ENCODE measurements at places on chromosomes 11 and 22. TPM values are rescaled to one million over a fixed set of nuclear protein-coding genes. Genes with fewer than 3 reads are reported as not detected.

GRCh38 chr11:14645015-14645912 lies 1.7 kb downstream of the PDE3B start:
- peak overlapping the region; percentile 87 for H3K27ac ChIP-seq
- H3K27me3 ChIP-seq: no peaks in the 10 kb centered on the region
- H3K4me1 ChIP-seq: peaks cover 5% of the 10 kb centered on the region
- peak overlapping the region; percentile 93 for H3K4me3 ChIP-seq

The LIMK2 gene
- 87.6 TPM for total RNA-seq

- H3K36me3 ChIP-seq: no peaks in the 10 kb centered on the region
- no peak overlapping the region for H3K4me3 ChIP-seq
- no peaks in the 10 kb centered on the region for H3K4me1 ChIP-seq
- H3K27me3 ChIP-seq: peaks cover 45% of the 10 kb centered on the region
These were observed 148.4 kb downstream of the CACNA1I start for GRCh38 chr22:39718921-39719475.

DNA sequence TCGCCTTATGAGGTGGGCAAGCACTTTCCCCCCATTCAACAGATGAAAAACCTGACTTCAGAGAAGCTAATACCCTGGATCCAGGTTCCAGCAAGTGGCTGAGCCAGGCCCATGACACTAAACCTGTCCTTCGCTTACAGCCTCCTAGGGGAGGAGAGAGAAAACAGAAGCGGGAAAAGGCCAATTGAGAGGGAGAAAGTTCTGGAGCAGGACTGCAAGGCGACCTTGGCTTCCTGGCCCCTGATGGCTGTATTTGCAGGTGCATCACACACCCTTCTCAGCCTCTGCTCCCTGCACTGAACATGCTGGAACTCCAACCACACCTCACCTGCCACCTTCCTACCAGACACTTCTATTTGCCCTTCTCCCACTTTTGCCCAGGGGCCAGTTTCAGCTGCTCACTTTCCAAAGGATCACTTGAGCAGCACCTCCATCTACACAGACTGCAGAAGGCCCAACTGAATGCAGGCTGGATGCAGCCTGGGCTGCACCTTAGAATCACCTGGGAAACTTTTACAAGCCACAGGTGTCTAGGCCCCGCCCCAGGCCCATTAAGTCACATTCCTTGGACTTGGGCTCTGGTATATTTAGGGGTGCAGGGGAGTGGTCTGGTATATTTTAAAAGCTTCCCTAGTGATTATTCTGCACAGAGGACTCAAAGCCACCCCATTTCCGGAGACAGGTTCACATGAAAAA lies 14.3 kb upstream of the ADA2 start:
- DNase-seq: no peak
- no peaks in the 10 kb centered on the region for H3K4me1 ChIP-seq
- H3K36me3 ChIP-seq: no peaks in the 10 kb centered on the region
- H3K27me3 ChIP-seq: peaks cover 12% of the 10 kb centered on the region
- H3K4me3 ChIP-seq: no peak overlapping the region
- no peak overlapping the region for H3K27ac ChIP-seq

The HIC2 gene
- 3.4 TPM for total RNA-seq

GRCh38 chr11:78796956-78797355 lies 222.3 kb upstream of the NARS2 start:
- H3K4me1 ChIP-seq: peaks cover 13% of the 10 kb centered on the region
- no peak for DNase-seq
- H3K36me3 ChIP-seq: no peaks in the 10 kb centered on the region
- H3K27me3 ChIP-seq: no peaks in the 10 kb centered on the region
- no peak overlapping the region for H3K4me3 ChIP-seq

DNA sequence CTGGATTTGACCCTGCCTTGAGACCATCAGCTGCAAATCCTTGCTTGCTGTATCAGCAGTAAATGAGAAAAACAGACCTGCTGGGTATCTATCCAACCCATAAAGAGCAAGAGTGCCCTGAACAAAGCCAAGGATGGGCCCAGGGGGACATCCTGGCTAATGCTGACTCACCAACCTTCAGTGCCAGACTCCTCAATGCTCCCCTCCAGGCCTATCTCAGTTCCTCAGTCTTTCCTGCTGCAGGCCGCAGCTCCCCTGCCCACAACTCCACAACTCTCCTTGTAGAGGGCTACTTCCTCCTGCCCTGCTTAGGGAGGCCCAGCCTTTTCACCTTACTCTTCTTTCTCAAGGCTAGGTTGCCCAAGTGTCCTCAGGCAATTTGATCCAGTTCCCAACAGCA lies 2.6 kb downstream of the LAMTOR1 start:
- H3K36me3 ChIP-seq: peaks cover 46% of the 10 kb centered on the region
- H3K27me3 ChIP-seq: no peaks in the 10 kb centered on the region
- no peak for DNase-seq
- no peak overlapping the region for H3K27ac ChIP-seq

The SHANK3 gene
- 25.1 TPM for total RNA-seq

DNA sequence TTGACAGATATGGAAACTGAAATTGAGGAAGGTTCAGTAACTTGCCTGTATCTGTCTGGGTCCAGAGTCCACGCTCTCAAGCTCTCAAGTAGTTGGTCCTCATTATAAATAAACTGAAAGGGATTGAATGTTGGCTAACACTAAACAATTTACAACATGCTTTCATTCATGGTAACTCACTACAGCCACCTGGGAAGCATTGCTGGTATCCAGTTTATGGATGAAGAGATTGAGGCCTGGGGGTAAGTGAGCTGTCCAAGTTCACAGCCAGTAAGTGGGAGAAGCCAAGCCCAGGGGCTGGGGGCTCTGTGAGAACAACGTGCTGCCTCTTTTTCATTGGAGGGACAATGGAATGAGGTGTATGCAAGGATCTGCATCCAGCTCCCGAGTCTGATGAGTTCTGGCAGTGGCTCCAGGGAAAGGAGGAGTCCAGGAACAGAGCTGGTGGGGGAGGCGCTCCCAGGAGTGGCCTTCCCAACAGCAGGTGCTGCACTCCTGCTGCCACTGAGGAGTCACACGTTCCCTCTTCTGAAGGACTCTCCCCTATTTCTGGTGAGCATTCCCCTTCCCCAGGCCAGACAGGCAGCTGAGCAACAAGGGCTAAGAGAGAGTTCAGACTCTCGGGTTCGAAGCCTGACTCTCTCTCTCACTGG lies 175.8 kb downstream of the CSNK2A3 start:
- no peaks in the 10 kb centered on the region for H3K4me1 ChIP-seq
- H3K4me3 ChIP-seq: no peak overlapping the region
- H3K27ac ChIP-seq: no peak overlapping the region
- no peaks in the 10 kb centered on the region for H3K27me3 ChIP-seq
- no peaks in the 10 kb centered on the region for H3K36me3 ChIP-seq

The NAALADL1 gene
- 8.5 TPM for total RNA-seq

DNA sequence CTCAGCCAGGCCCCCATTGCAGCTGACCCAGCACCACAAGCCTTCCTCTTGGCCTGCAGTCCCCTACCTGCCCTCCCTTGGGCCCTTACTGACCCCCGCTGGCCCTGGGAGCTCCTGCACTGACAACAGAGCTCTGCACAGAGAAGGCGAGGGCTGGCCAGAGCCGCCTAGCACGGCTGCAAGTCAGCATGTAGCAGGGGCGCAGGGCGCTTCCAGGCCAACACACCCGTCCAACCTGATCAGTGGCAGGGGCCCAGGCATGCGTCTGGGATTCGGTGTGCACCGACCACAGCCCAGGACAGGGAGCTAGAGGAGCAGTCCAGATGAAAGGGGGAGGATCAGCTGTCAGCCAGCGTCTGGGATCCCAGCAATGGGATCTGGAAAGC lies 7.6 kb downstream of the WNT7B start:
- H3K27ac ChIP-seq: no peak overlapping the region
- no peak overlapping the region for H3K4me3 ChIP-seq
- H3K36me3 ChIP-seq: no peaks in the 10 kb centered on the region
- peaks cover 7% of the 10 kb centered on the region for H3K4me1 ChIP-seq

The SLC17A6 gene
- not detected for total RNA-seq

The SCGB1D2 gene
- not detected for total RNA-seq

The API5 gene
- 90.6 TPM for total RNA-seq

- no peaks in the 10 kb centered on the region for H3K27me3 ChIP-seq
- H3K4me3 ChIP-seq: no peak overlapping the region
- no peaks in the 10 kb centered on the region for H3K4me1 ChIP-seq
These were observed 105.9 kb upstream of the SLC22A12 start for GRCh38 chr11:64485074-64485473.

GRCh38 chr11:67303132-67303834 lies at the start of gene SSH3:
Gene SSH3, plus strand, starts transcription at chr11:67303530. Its CDS starts 96 bp downstream, at chr11:67303626.
- peaks cover 56% of the 10 kb centered on the region for H3K36me3 ChIP-seq
- DNase-seq: peak; percentile 69
- H3K4me3 ChIP-seq: peak within 1 kb of the TSS; percentile 84

The PLEKHB1 gene
- 32.2 TPM for total RNA-seq

- DNase-seq: no peak
- no peak overlapping the region for H3K4me3 ChIP-seq
- H3K4me1 ChIP-seq: no peaks in the 10 kb centered on the region
- H3K27ac ChIP-seq: no peak overlapping the region
- no peaks in the 10 kb centered on the region for H3K27me3 ChIP-seq
- H3K36me3 ChIP-seq: no peaks in the 10 kb centered on the region
These were observed 45.4 kb upstream of the ANO3 start for GRCh38 chr11:26286472-26287066.

- H3K27ac ChIP-seq: no peak overlapping the region
- no peak overlapping the region for H3K4me3 ChIP-seq
- no peaks in the 10 kb centered on the region for H3K27me3 ChIP-seq
- H3K36me3 ChIP-seq: no peaks in the 10 kb centered on the region
- peaks cover 10% of the 10 kb centered on the region for H3K4me1 ChIP-seq
These were observed 49.8 kb downstream of the SHANK2 start for GRCh38 chr11:71202598-71202944.

The RELT gene
- 11.7 TPM for total RNA-seq

Measured in left lung (tissue), 14 donors.